RWPE1 (cell line): ENCODE measurements at places on chromosomes 5 and 9.

DNA sequence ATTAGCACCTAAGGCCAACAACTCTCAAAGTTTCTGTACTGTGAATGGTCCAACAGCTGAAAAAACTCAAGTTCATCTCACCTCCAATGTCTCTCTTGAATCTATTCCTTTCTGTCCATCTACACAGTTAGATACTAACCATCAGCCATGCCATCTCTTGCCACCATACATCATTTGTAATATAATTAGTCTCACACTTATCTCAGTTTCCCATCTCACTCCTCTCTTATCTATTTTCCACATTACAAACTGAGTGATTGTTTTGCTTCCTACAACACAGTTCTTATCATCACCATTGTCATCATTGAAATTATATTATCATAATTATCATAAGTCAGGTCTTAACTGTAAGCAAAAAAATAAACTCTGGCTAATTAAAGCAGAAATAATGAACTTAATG is 393.9 kb downstream of the PRELID2 start:
- no peak for DNase-seq

- DNase-seq: no peak
Observed at GRCh38 chr5:8912106-8912505, 633.8 kb downstream of the SEMA5A start.

DNA sequence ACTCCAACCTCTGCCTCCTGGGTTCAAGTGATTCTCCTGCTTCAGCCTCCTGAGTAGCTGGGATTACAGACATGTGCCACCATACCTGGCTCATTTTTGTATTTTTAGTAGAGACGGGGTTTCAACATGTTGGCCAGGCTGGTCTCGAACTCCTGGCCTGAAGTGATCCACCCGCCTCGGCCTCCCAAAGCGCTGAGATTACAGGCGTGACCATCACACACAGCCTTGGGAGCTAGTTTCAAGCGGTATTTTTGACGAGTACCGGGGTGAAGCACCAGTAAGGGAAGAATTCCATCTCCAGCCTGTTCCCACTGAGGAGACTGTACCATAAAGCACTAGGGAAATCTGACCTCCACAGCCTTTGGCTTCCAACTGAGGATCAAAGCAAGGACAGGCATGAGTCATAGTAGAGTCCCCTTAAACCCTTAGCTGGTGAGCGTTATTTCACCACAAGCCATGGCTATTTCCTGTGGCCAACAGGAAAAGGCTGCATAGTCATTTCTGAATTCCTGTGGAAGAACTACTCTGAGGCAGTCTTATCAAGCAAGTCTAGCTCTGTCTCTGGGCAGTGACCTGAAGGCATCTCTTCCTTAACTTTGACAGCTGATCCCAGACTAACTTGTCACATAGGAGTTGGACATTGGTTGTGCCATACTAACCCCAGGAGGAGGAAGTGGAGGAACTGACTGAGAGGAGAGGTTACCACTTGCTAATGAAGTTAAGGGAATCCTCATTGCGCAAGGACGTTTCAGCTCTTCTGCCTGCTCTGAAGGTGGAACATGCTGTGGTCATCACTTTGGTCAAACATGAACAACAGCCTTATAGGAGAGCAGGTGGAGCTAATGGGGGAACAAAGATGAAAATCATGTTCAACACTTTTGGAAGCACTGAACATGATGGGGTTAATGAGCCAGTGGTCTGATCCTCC is 85.8 kb upstream of the DMRT1 start:
- DNase-seq: peak; percentile 26

DNA sequence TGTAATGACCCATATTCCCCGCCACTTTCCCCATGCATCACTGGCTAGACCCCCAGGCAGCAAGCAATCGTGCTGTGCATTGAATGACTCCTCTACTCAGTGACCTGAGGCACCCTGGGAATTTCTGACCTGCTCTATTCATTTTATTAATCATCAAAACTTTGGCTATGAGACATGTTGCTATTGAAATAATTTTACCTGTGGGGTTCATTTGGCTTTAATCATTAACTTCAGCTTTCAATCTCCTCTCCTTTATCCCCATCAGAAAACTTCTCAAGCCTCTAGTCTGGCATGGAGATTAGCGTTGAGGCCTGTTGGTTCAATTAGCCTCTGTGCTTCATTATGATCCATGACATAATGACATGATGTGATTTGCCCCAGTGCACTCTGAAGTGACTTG is 429.0 kb downstream of the ZNF608 start:
- DNase-seq: no peak

DNA sequence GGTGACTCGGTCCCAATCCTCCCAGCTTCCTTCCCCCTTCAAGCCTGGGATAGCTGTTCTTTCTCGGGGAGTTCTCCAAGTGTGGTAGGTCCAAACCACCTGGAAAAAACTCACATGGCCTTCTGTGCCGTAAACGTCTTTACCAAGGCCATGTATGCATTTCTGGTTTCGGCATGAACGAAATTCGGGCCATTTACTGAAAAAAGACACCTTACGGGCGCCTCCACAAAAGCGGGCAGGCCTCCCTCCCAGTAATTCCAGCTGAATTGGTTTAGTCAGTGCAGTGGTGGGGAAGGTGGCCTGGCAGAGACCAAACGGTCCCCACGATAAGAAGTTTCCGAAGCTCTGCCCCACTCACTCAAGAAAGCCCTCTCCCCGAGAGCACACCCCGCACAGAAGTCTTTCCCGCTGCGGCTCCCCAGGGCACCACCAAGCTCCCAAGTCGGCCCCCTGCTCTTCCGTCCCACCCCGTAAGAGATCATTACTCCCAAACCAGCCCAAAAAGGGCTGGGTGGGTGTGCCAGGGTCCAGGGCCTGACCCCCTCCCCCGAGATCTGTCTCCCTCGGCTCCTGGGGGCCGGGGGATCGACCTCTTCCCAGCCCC is 86.3 kb upstream of the MELK start:
- peak; percentile 56 for DNase-seq

DNA sequence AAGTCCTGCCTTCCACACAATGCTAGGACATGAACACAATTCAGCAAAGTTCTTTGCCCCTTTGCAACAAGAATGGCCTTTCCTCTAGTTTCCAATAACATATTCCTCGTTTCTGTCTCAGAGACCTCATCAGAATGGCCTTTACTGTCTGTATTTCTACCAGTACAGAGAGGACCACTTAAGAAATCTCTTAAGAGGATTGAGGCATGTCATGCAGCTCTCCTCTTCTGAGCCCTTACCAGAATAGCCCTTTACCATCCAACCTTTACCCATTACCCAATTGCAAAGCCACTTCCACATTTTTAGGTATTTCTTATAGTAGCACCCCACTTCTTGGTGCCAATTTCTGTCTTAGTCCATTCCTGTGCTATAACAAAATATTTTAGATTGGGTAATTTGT is 20.3 kb downstream of the TNPO1 start:
- DNase-seq: no peak

DNA sequence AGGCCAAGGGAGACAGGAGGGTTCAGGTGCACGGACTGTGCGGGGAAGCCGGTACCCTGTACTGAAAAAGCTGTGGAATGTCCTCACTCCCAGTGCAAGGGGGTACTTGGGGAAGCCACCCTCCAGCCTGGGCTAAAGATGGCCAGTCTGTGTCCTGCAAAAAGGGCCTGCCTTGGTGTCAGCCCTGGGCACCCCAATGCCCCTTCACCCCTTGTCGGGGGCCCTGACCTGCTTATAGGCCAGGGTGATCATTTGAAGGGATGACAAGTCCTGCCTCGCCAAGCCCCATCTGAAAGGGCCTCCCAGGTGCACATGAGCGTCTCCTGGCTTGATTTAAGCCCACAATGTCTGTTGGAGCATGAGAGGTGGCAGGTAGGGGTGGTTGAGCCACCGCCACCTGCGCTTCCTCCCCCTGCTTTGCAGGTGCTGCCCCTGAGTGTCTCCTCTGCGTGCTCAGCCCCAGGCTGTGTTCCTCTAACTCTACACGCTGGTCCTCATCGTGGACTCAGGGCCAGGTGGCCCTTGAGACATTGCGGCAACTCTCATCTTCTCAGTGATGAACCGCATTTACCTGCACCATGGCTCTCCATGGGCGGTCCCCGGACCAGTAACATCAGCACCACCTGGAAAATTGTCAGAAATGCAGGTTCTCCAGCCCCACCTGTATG is 97.0 kb downstream of the ANKRD33B start:
- no peak for DNase-seq

DNA sequence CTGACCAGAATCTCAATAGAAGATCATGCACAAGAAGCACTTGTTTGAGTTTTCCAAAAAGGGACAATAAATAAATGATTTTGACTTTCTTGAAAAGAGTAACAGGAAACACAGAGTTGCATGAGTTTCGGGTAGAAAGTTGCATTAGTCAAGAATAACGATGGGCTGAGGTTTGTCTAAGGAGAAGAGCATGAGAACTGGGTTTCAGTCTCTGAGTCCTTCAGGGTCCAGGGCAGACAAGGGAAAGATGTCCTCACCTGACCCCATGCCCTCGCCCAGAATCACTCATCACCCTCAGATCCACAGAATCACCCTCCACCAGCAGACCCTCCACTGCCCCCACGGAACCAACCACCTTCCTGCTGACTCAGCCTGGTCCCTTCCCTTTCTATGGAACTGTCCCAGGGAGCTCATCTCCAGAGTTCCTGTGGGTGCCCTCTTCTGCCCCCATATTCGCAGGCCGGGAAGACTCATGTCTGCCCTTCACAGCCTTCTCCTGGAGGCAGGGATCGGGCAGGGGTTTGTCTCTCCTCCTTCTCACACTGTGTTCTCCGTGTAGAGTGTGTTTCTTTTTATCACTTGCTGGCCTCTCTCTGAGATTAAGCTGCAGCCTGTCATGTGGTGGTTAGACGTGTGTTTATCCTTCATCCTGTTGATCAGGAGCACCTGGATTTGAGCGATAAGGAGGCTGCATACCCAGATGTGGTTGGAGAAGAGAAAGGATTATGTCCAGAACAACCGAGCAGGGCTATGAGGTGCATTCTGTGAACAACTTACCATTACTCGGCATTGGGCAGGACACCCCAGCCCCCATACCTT is 442.6 kb downstream of the MAT2B start:
- DNase-seq: no peak

GRCh38 chr5:89932771-89933181 is 476.8 kb downstream of the CETN3 start:
- no peak for DNase-seq

GRCh38 chr9:91221332-91221731 is 140.4 kb downstream of the AUH start:
- no peak for DNase-seq

GRCh38 chr9:95058795-95059386 is 258.6 kb downstream of the FANCC start:
- no peak for DNase-seq

DNA sequence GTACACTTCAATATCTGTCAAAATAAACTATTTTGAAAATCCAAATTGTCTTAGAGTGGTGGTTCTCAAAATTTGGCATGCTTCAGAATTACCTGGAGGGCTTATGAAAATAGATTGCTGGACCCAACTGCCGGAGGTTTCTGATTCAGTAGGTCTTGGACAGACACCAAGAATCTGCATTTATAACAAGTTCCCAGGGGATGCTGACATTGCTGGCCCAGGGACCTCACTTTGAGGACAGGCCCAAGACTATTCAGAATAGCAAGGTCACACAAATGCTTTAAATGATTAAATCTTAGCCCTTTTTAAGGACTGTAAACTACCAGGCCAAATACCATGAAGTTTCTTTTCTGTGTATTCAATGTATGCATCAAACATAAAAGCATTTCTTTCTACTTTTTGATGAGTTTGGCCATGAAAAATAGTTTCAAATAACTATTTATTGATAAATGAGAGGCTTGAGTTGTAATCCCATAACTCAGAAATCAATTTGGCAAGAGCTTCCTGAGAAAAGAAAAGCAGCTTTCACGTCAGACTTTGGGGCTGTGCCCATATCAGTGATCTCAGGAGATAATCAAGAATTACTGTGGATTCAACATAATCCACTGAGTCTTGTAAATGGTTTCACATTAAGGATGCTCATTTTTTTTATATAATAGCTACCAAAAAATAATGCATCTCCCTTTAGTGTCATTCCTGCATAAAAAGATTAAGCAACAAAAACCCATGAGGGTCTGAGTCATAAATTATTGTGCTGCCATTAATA is 191.4 kb downstream of the FRMD3 start:
- no peak for DNase-seq

GRCh38 chr5:117594166-117594565 is 1019.5 kb upstream of the SEMA6A start:
- DNase-seq: no peak

GRCh38 chr9:101485924-101486692 is 47.5 kb upstream of the RNF20 start:
- peak; percentile 56 for DNase-seq

DNA sequence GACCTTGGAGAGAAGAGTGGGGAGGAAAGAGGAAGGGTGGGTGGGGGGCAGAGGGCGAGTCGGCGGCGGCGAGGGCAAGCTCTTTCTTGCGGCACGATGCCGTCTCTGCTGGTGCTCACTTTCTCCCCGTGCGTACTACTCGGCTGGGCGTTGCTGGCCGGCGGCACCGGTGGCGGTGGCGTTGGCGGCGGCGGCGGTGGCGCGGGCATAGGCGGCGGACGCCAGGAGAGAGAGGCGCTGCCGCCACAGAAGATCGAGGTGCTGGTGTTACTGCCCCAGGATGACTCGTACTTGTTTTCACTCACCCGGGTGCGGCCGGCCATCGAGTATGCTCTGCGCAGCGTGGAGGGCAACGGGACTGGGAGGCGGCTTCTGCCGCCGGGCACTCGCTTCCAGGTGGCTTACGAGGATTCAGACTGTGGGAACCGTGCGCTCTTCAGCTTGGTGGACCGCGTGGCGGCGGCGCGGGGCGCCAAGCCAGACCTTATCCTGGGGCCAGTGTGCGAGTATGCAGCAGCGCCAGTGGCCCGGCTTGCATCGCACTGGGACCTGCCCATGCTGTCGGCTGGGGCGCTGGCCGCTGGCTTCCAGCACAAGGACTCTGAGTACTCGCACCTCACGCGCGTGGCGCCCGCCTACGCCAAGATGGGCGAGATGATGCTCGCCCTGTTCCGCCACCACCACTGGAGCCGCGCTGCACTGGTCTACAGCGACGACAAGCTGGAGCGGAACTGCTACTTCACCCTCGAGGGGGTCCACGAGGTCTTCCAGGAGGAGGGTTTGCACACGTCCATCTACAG is 760 bp downstream of the NPR3 start:
- peak; percentile 46 for DNase-seq

- DNase-seq: no peak
Observed at GRCh38 chr9:26339796-26340195, 552.8 kb downstream of the CAAP1 start.

- DNase-seq: peak; percentile 88
Observed at GRCh38 chr5:157312492-157312891, 46.6 kb downstream of the CYFIP2 start.

DNA sequence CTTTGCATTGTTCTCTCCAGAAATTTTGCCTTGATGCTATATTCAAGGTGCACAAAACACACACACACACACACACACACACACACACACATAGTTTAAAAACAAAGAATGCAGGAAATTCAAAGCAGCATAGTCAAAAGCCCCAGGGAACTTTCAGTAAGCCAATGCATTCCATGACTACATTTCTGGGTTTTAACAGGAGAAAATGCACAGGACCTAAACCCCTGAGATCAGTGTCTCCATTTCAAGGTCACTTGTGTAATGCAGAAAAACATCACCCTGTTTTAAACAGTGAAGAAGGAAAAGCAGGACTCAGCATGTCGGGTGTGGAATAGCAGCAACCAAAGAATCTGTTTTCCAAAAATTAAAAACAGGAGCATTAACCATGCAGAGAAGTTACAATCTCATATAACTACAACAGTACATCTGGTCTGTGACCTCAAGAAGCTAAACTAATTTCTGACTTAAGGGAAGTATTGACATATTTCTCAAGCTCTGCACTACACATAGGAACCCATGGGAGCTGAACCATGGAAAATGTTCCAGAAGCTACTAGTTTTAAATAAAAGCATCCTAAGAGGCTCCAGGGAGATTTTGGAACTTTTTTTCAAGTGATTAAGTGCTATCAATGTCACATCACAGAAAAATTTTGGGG is 296.7 kb downstream of the HINT1 start:
- DNase-seq: no peak
